ENCODE measurements at places on chromosomes 3 and 15. TPM values are rescaled to one million over a fixed set of nuclear protein-coding genes. Genes with fewer than 3 reads are reported as not detected.

The HGD gene
- total RNA-seq: 0.29 TPM

The SCN5A gene
- total RNA-seq: 0.29 TPM

The ERICH6 gene
- 0.15 TPM for total RNA-seq

The GOLGA6A gene
- total RNA-seq: not detected

The UACA gene
- 107 TPM for total RNA-seq

The GHRL gene
- total RNA-seq: not detected

The GPR27 gene
- not detected for total RNA-seq

The TMC3 gene
- total RNA-seq: not detected

The NR1D2 gene
- 30.5 TPM for total RNA-seq

Measured in smooth muscle cell of trachea (primary cell).